ENCODE measurements at places on chromosomes 2 and 18. TPM values are rescaled to one million over a fixed set of nuclear protein-coding genes. Genes with fewer than 3 reads are reported as not detected.

Gene COL3A1
- total RNA-seq: not detected

Gene AFTPH
- 30.6 TPM for total RNA-seq

Gene SRD5A2
- not detected for total RNA-seq

Gene NOL4
- not detected for total RNA-seq

Gene MEIS1
- not detected for total RNA-seq

Gene POTEC
- not detected for total RNA-seq

Gene IGFBP2
- total RNA-seq: 124 TPM

Gene SLC16A14
- total RNA-seq: 1.5 TPM

Gene FAM237A
- not detected for total RNA-seq

Gene MYO3B
- 0.09 TPM for total RNA-seq

Gene DAPL1
- not detected for total RNA-seq

Gene SULT6B1
- total RNA-seq: not detected

Gene PNPT1
- 49.5 TPM for total RNA-seq

Gene HOXD10
- total RNA-seq: not detected

Gene CCDC141
- total RNA-seq: 7.8 TPM

Gene RNASEH1
- 23.4 TPM for total RNA-seq

Gene UGT1A8
- not detected for total RNA-seq

Gene UPP2
- not detected for total RNA-seq

Gene RAB27B
- total RNA-seq: not detected

Gene MALL
- total RNA-seq: not detected

Gene THSD7B
- not detected for total RNA-seq

Gene TSPYL6
- not detected for total RNA-seq

Gene DCDC2C
- not detected for total RNA-seq

Gene POTEJ
- not detected for total RNA-seq

Gene SLC19A3
- total RNA-seq: not detected

Gene CFC1
- not detected for total RNA-seq

Gene ZNF804A
- not detected for total RNA-seq

Gene GDF7
- total RNA-seq: not detected

Gene ANKRD62
- not detected for total RNA-seq

Measured in activated CD8-positive, alpha-beta T cell treated with anti-CD3 and anti-CD28 coated beads for 36 hours (primary cell).